ENCODE measurements at places on chromosomes 2 and 18.

- no peak for ATAC-seq
Observed at GRCh38 chr2:72350852-72351251, 203.2 kb upstream of the CYP26B1 start.

- no peak for ATAC-seq
Observed at GRCh38 chr2:8343031-8343430, 338.8 kb upstream of the ID2 start.

DNA sequence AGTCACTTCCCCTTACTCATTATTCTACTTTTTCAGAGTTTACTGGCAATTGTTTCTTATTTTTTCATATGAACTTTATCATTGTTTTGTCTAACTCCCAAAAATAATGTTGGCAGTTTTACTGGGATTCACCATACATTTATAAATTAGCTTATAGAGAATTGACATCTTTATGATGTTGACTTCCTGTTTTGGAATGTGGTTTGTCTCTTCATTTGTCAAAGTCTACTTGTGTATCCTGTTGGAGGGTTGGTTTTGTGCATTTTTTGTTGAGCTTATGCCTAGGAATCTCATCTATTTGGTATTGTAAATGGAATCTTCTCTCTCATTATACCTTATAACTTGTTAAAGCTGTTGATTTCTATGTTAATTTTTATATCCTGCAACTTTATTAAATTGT lies 16.4 kb downstream of the EPC2 start:
- no peak for ATAC-seq

DNA sequence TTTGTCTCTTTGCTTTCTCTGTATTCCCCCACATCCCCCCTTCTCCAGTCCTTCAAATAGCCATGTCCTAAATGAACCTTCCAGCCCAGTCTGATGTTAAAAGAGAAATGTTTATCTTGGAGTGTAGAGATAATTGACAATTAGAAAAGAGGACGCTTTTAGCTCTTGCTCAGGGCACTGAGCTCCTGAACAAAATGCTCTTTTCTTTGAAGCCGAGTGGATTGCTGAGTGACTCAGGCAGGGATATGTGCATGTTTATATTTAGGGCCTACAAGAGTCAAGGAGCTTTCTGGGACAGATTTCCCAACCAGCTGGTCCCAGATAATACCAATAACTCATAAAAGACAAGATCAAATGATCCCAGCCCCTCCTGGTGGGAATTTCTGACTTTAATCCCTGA lies 88.0 kb upstream of the SETBP1 start:
- peak; percentile 50 for ATAC-seq

DNA sequence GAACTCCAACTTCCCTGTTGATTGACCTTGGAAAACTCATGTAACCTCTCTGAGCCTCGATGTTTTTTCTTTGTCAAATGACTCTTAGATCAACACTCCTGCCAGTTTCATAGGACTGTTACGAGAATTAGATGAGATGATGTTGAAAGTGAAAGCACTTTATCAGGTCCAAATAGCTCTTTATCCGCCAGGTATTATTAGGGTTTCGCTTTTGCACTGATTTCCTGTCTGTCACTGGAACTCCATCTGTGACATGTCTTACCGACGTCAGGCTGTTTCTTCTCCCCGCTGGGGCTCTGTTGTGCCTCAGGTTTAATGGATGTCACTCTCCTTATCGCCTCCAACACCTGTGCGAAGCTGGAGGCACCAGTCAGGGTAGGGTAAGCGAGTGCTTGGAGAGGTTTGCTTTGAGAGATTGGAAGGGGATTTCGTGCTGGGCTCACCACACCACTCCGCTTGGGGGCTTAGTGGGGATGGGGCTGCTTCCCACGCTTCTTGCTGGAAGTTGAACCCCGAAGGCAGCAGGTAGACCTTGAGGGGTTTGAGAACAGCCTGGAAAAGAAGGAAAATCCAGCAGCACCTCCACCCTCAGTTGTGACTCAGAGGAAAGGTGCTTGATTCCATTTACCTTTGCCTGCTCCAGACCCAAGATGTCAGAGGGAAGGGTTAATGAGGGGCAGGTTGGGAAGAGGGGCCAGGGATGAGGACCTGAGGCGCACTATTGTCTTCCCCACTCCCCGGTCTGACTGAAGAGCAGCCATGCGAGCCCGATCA lies 4.3 kb downstream of the GAD1 start:
- no peak for ATAC-seq

All from gastroesophageal sphincter (tissue), 4 donors.